ENCODE measurements at places on chromosomes 6 and 20. TPM values are rescaled to one million over a fixed set of nuclear protein-coding genes. Genes with fewer than 3 reads are reported as not detected.

PGC gene
- total RNA-seq, result not detected

SIRPD gene
- not detected for total RNA-seq

SLC32A1 gene
- total RNA-seq, result not detected

RIMS1 gene
- 0.13 TPM for total RNA-seq

HCRTR2 gene
- total RNA-seq, result not detected

EFCAB8 gene
- total RNA-seq, result not detected

TRAM2 gene
- total RNA-seq, result 62.4 TPM

RAE1 gene
- total RNA-seq, result 38.2 TPM

MRPL18 gene
- 96.7 TPM for total RNA-seq

GJA1 gene
- total RNA-seq, result 151 TPM

TPD52L1 gene
- 5.5 TPM for total RNA-seq

ARG1 gene
- total RNA-seq, result not detected

TCF21 gene
- not detected for total RNA-seq

JAG1 gene
- total RNA-seq, result 96.5 TPM

ETV7 gene
- total RNA-seq, result 1.7 TPM

ELOVL2 gene
- total RNA-seq, result 0.05 TPM

SOX4 gene
- 46.5 TPM for total RNA-seq

MOXD1 gene
- 0.07 TPM for total RNA-seq

OR2B6 gene
- not detected for total RNA-seq

DAAM2 gene
- total RNA-seq, result not detected

MAS1 gene
- not detected for total RNA-seq

C2 gene
- total RNA-seq, result not detected
